ENCODE measurements at places on chromosomes 3 and 15. TPM values are rescaled to one million over a fixed set of nuclear protein-coding genes. Genes with fewer than 3 reads are reported as not detected.

DNA sequence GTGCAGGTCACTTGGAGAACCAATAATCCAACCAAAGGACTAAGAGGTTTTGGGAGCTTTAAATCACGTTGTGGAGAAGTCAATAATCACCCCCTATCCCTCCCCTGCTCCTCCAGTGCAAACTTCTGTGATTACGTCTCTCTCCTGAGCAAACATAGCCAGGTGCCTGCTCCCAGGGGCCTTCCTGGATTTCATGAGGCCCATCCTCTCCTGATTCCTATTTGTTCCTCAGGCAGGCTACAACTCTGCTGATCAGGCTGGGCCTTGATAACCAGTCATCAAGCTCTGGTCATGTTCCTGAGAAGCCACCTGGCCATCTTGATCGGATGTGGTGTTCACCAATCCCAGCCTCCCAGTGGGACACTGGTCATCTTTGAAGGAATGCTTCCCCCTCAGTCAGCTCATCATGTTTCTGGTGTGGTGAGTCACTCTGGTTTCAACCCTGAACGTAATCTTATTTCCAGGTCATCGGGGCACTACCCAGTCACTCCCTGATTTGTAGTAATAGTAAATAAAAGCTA is 2.9 kb upstream of the ZNF710 start:
- peak; percentile 60 for DNase-seq

DNA sequence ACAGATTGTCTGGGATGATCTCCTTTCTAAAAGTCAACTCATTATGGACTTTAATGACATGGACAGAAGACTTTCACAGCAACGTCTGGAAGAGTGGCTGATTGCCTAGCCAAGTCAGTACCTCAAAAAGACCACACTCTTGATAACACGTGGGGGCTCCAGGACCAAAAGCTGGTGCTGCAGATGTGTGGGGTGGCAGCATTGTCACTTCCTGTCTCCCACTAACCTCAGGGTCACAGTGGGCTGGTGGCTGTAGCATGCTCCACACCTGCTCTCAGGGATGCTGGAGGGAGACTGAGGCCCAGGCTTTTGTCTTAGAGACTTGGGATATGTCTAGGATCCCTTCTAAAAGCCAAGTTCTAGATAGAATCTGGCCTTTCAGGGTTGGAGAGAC is 118.1 kb downstream of the APBA2 start:
- no peak for DNase-seq

GRK7 gene
- not detected for total RNA-seq

GRCh38 chr3:43206632-43207031 is 79.7 kb upstream of the SNRK start:
- no peak for DNase-seq

DNA sequence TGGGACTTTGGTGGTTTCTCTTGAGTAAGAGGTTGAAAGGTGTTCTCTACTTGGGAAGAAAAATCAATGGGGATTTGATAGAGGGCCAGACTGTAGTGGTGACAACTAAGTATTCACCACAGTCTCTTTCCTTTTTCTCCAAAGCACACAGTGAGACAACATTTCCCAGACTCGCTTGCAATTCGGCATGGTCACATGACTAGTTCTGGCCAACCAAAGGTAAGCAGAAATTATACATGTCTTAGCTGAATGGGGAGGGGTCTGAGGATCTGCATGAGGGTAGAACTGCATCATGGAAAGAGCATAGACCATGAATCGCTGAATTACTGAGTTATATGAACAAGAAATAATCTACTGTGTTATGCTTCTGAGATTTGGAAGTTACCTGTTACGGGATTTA is 144.5 kb upstream of the MYRIP start:
- no peak for DNase-seq

- DNase-seq = no peak
Measured at GRCh38 chr3:100953103-100953502, 40.1 kb downstream of the ABI3BP start.

DNA sequence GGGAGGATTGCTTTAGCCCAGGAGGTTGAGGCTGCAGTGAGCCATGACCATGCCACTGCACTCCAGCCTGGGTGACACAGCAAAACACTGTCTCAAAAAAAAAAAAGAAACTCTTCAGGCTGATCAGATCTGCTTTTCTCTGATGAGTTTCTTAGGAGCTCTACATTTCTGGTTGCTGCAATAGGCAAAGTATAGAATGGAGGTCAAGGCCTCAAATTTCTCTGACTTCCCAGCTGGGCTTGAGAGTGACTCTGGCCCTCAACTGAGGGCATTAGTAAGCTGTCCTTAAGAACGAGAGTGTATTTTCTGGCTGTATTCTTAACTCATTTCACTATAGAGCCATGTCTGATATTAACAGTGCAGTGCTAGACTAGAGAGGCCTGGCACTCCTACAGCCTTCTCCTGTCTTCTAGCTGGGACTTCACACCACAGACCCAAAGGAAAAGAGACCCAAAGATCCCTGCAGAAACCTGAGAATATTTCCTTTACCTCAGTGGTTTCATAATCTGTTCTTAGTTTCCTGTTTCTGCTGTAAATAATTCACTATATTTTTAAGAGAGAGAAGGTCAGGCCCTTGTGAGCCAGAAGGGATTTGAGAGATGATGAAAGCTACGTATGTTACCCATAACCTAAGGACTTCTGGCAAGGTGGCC is 2.0 kb upstream of the NR1I2 start:
- DNase-seq = no peak

GRCh38 chr3:24135280-24135679 is 190.2 kb downstream of the NR1D2 start:
- no peak for DNase-seq

DNA sequence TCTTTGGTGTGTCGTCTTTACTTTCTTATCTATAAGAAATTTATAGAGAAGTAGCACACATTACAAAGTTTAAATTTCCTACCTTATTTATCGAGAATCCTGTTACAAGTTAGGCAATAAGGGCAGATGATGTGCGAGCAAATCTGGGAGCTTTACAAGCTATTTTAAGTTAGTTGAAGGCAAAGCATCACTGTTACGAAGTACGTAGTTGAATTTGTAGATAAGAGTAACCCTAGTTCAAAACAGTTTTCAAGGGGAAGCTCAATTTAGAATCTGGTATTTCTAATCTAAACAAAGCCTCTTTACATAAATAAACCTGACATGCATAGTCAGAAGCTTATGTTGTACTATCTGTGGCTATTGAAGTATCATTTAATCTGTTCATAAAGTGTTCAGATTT is 8.4 kb downstream of the KBTBD8 start:
- peak; percentile 7 for DNase-seq

GRCh38 chr3:2535206-2535605 is 436.5 kb downstream of the CNTN4 start:
- no peak for DNase-seq

CLDN11 gene
- total RNA-seq = 0.06 TPM
